ENCODE measurements at places on chromosomes 2 and 18.

DNA sequence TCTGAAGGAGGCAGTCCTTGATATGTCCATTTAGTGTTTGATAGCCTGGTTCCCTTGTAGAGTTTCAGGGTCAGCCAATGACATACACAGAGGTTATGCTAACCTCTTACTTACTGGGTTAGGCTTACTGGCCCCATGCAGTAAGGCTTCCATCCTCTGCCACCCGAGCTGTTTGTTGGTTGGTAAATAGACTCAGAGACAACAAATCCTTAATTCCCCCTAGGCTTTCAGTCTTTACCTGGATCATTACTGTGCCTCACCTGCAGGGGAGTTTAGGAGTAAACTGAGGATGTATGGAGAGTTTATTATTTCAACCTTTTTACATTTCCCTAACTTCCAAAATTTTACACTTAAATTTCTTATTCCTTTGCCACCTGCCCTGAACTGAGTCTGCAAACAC, 452.7 kb upstream of the HNMT start:
- no peak for DNase-seq

DNA sequence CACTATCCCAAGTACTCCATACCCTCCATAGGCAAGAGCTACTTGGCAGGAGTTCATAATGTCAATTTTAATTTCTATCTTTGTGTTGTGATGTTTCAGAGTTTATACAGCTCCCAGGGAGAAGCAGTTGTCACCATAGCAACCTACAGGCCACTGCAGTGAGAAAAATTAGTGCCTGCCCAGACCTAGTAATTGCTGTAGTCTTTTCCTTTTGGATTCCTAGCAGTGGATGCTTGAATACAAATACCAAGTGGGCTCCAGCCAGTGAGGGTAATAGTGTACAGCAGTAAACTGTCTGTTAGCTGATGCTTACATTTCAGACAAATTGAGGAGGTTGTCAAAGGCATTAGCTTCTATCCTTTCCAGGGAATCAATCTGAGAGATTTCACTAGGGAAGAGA, 26.7 kb downstream of the LHCGR start:
- no peak for DNase-seq

- peak; percentile 70 for DNase-seq
Measured at GRCh38 chr2:64447317-64448040, 6.5 kb upstream of the LGALSL start.

DNA sequence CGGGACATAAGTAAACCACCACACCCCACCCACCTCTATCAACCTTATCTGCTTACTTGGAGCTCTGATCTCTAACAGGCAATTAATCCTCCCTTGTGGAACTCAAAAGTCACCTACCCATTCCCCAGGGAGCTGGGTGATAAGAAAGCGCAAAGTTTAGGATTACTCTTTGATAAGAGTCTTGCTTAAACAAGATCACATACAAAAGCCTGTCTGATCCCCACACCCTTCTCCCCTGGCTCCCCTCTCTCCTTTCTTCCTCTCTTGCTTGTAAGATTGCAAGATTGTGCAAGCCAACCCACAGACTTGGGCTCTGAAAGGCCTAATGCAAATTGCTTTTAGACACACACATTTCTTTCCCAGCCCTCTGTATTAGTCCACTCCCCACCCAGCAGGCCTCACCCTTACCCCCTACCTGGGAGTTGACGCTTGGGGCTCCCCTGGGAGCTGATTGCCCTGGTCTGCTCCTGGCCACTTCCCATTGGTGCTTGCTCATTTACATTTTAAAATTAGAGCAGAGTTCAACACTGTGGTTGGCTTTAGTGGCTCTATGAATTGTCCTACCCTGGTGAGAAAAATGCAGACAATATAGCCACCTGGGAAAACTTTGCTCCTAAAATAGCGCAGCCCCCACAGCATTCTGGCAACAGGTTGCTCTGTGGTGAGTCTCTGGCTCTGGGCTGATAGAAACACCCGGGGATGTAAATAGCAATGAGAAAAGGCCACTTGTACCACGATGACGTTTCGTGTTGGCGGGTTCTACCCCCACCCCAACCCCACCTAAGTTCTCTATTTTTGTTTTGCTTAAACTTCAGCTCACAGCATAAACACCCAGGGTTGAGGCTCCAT, 92.8 kb upstream of the MSH2 start:
- DNase-seq, result peak; percentile 63

GRCh38 chr2:26609205-26609631, 31.9 kb downstream of the CIB4 start:
- no peak for DNase-seq
